ENCODE measurements at places on chromosomes 12 and 14. TPM values are rescaled to one million over a fixed set of nuclear protein-coding genes. Genes with fewer than 3 reads are reported as not detected.

DNA sequence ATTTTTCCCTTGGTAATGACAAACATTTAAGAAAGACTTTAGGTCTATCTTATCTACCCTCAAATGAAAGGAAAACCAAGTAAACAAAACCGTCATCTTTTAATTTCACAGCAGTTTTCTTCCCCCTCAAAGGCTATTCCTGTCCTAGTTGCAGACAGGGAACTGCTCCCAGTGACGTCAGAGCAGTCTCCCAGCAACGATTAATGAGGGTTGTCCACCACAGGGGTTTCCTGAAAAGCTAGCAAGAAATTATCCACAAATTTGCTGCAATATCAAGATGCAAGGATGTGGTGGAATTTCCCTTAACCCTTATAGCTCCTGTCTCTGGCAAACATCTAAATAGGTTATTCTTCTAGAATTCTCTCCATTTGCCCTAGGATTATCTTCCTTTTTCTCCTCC is 89.1 kb upstream of the STAC3 start:
- DNase-seq: peak; percentile 16

DNA sequence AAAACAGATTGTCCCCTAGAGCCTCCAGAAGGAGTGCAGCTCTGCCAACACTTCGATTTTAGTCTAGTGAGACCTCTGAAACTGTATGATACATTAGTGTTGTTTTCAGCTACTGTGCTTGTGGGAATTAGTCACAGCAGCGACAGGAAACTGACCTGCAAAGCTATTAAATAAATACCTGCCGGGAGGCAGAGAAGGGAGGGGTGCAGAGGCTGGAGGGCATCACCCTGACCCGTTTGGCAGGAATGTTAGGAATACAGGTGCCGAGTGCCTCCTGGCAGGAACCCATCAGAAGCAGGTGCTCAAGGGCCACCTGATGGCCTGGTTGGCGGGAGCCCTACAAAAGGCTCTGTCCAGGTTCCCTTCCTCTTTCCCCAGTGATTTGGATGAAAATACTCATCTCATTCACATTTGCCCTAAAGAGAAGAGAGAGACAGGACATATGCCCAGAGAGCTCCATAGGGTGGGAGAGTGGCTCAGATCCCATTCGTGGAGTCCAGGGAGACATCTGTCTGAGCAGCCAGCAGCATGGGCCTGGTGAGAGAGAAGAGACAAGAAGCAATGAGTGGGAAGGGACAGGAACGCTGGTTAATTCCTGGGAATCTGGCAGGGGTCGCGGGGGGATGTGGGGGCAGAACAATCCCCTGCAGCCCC is 44.6 kb downstream of the C14orf132 start:
- DNase-seq: no peak

- DNase-seq: no peak
Observed at GRCh38 chr12:39923364-39923763, 182.5 kb downstream of the SLC2A13 start.

Gene KRT83
- polyA plus RNA-seq: not detected

Data from AG04450 (cell line).